Ureter (tissue), 1 donor: ENCODE measurements at places on chromosomes 3 and 15.

DNA sequence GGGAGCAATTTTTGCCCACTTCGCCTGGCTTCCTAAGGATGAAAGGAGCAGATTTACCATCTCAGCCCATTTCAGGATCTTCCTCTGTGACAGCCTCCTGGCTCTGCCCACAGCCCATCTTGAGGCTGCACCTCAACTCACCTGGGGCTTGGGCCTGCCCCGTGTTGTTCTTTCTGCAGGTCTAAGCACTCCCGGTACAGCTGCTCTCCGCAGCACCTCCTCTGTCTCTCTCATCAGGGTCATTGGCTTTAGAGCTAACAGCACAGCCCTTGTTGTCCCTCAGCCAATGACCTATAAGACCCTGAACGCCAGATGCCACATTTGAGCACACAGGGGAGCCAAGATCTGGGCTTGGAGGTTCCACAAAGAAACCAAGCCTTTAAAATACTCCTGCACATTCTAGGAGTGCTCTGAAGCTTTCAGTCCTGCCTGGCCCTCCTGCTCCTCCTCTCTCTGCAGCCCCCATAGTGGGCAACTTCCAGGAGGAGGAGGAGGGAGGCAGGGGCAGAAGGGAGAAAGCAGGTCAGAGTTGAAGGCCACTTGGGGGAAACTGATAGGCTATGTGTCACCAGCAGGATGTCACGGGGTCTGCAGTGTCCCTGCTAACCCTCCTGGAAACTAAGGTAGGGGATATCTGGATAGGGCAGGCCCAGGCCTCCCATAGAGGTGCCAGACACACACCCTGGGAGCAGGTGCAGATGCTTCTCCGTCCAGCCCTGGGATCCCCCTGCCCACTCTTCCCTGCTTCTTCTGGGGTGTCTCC, 115.6 kb downstream of the ETFA start:
- no peak for DNase-seq

GRCh38 chr15:101532865-101533264, 43.4 kb upstream of the PCSK6 start:
- peak; percentile 19 for DNase-seq

GRCh38 chr15:73787621-73788020, 34.5 kb upstream of the INSYN1 start:
- no peak for DNase-seq

DNA sequence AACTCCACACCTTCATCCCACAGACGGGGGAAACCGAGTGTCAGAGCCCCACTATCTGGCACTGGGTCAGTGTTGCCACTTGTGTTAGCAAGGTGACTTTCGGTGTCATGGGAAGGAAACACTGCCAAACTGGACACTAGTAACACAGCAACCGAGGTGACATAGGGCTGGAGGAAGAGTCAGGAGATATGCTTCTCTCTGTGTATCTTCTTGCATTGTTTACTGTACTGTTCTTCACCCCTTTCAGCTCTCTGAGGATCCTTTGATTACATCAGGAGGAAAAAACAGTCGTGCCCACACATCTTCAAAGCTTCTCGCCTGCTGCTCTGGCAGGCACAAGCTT, 109.4 kb upstream of the RAD18 start:
- no peak for DNase-seq

- no peak for DNase-seq
Measured at GRCh38 chr3:94616833-94617232, 554.0 kb downstream of the NSUN3 start.
